ENCODE measurements at places on chromosomes 12 and 14.

DNA sequence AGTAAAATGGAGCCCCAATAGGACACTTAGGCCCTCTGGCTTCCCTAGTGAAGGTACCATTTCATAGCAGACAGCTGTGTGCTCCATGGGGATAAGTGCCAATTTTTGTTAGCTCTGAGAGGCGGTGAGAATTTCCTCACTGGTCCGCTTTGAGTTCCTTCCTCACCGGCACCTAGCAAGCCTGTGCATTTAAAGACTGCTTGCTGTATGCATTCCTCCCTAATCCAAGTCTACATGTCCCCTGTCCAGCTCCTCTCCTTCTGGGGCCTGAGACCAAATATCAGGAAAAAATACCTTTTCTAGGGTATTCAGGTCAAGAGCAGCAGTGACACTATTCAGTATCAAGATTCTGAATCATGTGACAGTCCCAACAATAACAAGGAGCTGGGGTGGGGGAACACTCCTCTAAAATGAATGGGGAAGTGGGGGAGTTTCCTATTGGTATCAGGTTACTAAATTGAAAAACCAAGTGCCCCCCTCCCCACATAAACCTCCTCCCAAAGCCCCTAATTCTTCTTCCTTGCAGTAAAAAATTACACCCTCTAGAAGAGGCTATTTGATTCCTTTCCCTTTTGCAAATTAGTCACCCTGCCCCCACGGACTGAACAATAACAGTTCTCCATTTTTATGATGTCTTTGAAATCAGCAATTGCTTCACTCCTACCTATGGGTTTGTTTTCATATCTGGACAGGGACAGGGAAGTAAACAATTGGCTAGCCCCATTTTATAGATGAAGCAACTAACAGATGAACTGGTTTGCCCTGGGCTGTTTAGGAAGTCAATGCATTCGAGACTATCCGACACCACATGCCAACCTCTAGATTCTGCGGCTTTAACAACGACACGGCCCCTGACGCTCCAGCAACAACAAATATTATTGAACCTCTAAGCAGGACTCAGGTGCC lies 28.9 kb downstream of the BCL11B start:
- DNase-seq = no peak

DNA sequence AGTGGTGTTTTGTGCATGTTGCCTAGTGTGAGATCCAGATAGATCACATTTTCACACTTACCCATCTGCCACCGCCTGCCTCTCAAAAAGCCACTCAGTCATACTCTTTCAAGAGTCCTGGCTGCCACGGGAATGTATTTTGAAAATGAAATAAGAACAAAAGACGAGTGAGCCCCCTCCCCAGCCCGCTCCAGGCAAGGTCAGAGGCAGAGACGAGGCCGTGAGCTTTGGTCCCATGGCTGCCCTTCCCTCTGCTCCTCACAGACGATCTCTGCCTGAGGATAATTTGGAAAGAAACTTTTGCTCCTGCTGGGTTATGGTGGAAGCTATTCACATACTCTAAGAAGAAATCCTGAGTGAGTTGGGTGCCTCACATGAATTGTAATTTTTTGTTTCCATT lies 924.3 kb downstream of the BCL11B start:
- DNase-seq = no peak

DNA sequence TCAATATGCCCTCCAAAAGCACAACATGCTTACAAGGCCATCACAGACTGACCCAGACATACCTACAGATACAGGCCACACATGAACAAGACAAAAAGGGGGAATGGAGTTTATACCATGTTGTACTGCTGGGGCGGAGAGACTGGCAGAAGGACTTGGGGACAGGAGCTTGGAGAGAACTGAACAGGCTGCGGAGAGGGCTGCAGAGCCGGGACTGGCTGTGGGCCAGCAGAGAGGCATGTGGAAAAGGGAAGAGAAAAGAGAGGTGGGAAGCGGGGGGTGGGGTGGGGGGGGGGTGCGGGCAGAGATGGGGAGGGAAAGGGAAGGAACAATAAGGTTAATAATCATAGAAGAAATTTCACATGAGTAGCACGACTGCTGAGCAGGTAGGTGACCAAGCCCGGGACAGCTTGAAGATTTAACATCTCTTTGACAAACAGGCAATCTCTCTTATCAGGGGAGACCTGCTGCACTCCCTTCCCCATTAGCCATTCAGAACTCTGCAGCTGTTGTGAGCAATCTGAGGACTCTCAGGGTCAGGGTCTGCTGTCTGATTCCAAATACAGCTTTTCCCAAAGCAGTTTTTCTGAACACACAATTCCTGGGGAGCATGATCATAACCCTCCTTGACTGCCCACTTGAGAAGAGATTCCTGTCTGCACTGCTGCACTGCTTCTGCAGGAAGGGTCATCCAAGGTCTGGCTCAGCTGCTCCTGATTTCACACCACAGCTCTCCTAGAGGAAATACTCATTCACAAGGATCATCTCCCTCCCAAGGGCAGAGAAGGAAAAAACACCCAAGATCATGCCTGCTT lies 21.6 kb upstream of the STAC3 start:
- no peak for DNase-seq

- DNase-seq = peak; percentile 95
Measured at GRCh38 chr14:65791191-65791981, 378.9 kb downstream of the FUT8 start.

DNA sequence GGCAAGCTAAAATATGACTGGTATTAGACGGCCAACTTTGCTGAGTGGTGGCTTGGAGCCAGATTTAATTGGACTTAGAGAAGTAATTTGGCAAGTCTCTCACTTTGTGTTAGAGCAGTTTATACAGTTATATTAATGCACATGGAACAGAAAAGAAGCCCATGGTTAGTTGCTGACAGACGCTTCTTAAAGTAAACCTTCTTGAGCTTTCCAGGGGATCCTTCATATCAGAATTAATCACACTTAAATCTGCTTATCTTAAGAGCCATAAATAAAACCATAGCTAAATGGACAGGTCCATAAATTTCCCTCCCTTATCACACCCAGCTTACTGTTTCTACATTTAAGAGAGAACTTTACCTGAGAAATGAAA lies 9.6 kb downstream of the GSG1 start:
- DNase-seq = peak; percentile 25

DNA sequence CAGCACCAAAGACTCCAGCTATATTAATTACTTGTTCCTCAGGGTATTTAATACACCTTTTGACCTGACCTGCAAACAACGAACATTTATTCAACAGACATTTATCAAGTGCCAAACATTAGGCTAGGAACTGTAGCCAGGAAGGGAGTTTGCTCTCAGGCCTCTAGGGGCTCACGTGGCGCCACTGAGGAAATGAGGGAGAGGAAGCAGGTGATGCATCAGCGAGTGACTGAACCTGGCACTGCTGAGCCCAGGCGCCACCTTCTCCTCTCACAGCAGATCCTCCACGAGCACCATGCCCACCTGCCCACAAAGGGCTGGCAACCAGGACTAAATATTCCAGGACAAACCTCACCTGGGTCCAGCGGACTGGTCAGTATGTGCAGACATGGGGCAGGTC lies 50.2 kb downstream of the SETD3 start:
- peak; percentile 27 for DNase-seq

DNA sequence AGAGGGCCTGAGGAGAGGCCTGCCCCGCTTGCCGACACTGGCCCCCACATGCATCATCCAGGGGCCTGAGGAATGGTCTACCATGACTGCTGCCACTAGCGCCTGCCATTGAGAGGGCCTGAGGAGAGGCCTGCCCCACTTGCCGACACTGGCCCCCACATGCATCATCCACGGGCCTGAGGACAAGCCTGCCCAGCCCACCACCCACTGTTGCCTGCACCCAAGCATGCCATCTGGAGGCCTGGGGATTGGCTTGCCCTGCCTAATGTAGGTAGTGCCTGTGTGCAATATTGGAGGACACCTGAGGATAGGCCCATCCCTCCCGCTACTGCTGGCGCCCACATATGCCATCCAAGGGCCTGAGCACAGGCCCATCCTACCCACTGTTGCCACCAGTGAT lies 24.4 kb downstream of the CYP46A1 start:
- no peak for DNase-seq

DNA sequence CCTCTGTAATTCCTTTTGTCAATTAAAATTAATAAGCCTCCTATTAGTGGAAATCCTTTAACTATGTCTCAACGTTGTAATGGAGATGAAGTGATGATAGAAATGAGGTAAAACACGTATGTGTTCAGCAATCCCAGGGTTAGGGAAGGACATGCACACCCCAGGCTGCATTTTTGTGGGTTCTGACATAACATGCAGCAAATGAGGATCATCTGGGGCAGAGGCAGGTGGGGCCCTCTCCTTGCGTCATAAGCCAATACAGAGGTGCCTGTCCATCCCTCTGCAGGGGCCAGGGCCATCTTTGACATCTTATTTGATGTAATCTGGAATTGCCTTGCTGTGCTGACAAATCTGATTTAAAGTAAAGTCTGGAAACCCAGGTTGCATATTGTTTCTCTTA lies 73.2 kb downstream of the MYRFL start:
- no peak for DNase-seq

- no peak for DNase-seq
Measured at GRCh38 chr12:131994589-131994988, 44.8 kb downstream of the EP400 start.

- DNase-seq = no peak
Measured at GRCh38 chr12:59859171-59859510, 263.3 kb downstream of the SLC16A7 start.

GRCh38 chr12:60926256-60926655 lies 1330.4 kb downstream of the SLC16A7 start:
- no peak for DNase-seq

- no peak for DNase-seq
Measured at GRCh38 chr14:50801706-50802105, 29.3 kb downstream of the NIN start.

- DNase-seq = peak; percentile 50
Measured at GRCh38 chr12:69068448-69068847, 135.5 kb upstream of the CPM start.

DNA sequence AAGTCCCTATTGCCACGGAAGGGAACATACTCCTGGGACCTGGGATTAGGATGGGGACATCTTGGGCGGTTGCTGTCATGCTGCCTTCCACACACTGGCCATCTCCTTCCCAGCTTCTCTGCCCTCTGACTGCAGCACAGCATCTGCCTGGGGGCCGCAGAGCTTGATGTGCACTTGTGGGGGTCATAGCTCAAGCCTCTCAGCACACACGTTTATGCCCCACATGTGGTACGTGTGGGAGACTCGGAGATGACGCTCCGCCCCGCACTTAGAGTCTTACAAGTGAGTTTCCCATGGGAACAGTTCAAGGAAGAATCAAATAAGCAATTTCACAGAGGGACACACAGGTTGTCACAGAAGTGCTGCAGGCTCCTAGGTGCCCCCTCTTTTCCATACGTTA lies 8.6 kb downstream of the ACADS start:
- DNase-seq = no peak

GRCh38 chr12:95759718-95760117 lies 30.8 kb downstream of the NTN4 start:
- no peak for DNase-seq

DNA sequence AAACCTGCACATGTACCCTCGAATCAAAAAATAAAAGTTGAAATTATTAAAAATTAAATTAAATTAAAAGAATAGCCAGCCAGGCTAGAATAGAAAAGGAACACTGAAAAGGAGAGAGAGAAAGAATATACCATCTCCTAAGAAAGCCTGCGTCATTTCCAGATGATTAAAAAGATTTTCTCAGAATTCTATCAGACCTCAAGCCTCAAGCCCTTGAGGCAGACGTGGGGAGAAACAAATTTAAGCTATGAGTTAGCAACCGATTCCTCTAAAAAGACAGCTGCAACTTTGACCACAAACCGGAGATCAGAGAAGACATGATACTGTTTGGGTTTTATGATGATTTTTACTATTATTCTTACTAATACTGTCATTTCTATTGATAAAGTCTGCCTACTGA lies 138.3 kb downstream of the KSR2 start:
- no peak for DNase-seq

- DNase-seq = no peak
Measured at GRCh38 chr14:98897605-98898309, 374.2 kb downstream of the BCL11B start.

DNA sequence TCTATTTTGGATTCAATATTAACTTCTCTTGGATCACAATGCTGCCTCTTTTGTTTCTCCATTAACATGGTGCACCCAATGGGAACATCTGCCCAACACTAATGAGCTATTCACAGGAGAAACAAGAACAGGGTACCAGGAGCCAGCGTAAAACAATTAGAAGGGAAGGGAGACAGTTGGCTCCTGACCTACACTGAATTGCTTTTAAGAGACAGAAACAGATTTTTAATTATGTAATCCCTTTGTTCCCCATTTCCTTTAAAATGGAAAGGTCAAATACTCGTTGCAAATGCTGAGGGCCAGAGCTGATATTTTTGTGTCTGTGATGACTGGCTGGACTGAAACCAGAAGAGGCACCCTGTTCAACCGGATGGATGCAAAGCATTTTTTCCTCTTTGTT lies 108.3 kb downstream of the SEC23A start:
- no peak for DNase-seq

- peak; percentile 79 for DNase-seq
Measured at GRCh38 chr14:24279301-24280186, 8.1 kb upstream of the RABGGTA start.

GRCh38 chr14:94426526-94426925 lies 26.1 kb downstream of the SERPINA11 start:
- no peak for DNase-seq

- DNase-seq = peak; percentile 25
Measured at GRCh38 chr12:42284157-42284556, 41.7 kb downstream of the ZCRB1 start.

GRCh38 chr12:99392091-99392850 lies 255.3 kb upstream of the GARIN6 start:
- DNase-seq = no peak

- DNase-seq = no peak
Measured at GRCh38 chr12:93060666-93061472, 131.8 kb upstream of the EEA1 start.

DNA sequence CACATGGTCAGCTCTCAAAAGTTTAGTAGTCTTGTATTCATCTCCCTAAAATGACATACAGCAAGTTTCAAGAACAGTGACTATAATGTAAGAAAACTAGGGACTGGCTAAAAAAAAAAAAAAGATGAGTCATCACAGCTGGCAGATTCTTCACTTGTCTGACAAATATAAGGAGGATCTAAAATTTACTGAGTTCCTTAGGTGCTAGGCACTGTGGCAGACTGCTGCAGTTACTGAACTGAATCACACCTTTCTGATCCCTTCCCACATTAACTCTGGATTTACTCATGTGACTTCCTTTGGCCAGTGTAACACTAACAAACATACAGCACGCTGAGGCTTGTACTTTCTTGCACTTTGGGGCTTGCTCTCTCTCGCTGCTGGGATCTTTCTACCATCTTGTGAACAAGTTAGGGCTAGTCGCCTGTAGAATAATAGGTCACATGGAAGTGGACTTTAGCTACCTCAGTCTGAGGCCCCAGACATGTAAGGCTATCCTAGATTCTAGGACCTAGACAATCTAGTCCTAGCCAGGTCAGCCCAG lies 32.1 kb downstream of the BAZ1A start:
- DNase-seq = peak; percentile 46

All from common myeloid progenitor, CD34-positive (primary cell).